Amniotic epithelial cell (primary cell): ENCODE measurements at places on chromosomes 11 and 22.
A peak's percentile ranks its signal among the peaks of the same experiment; 100 is the strongest.

DNA sequence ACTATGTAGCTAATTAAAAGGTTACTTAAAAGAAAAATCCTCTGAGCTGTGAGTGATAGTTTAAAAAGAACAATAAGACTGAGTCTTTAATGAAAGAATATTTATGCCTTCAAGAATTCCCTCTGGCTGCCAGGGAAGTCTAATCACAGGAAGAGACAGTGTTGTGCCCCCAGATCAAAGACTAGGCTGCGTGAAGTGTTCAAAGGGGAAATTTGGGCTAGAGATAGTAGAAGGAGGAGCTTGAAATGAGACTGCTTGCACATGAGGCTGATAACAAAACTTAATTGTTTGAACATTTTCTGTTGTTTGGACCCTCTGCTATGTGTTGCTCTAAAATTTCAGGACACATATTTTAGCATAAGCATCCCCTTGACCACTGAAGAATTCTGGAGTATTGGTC lies 99.7 kb upstream of the MTNR1B start:
- no peak for DNase-seq

DNA sequence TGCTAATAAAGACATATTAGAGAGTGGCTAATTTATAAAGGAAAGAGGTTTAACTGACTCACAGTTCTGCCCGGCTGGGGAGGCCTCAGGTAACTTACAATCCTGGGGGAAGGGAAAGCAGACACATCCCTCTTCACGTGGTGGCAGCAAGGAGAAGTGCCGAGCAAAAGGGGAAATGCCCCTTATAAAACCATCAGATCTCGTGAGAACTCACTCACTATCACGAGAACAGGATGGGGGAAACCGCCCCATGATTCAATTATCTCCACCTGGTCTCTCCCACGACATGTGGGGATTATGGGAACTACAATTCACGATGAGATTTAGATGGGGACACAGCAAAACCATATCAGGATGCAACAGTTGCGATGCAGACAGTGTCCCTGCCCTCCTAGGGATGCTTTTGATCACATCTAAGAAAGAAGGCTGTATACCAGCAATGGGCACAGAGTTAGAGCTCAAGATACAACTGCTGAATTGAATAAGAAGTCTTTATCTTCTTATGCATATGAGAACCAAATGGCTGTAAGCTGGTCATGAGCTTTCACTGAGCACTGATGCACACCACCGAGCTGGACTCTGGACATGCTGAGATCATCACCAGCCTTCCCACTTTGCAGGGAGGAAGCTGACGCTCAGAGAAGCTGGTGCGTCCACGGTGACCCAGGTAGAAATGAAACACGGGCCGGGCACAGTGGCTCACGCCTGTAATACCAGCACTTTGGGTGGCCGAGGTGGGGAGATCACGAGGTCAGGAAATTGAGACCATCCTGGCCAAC lies 255.2 kb downstream of the MN1 start:
- no peak for DNase-seq

DNA sequence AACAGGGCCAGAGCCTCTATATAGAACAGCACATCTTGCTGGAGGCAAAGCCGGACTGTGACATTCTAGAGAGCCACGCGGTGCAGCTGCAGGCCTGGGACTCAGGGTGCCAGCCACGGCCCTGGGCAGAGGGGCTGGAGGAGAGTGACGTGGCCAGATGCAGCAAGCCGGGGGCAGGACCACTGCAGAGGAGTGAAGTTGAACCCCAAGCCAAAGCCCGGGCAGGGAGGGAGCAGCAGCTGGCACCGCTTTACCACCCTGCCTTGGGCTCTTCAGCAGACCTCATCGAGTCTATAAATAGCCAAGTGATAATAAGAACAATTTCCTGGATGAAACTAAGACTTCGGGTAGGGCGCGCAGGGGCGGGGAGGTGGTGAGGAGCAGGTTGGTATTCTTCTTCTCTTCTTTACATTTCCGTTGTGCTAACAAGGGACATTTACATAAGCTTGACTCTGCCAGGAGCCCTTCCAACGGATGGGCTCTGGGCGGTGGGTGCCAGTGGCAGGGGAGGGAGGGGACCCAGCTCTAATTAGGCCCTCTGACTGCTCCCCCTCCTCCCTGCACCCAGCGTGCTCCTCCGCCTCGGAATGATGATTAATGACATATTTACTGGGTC lies 110.2 kb downstream of the ST3GAL4 start:
- no peak for DNase-seq

GRCh38 chr11:64523456-64524157 lies 67.4 kb upstream of the SLC22A12 start:
- DNase-seq, result no peak

DNA sequence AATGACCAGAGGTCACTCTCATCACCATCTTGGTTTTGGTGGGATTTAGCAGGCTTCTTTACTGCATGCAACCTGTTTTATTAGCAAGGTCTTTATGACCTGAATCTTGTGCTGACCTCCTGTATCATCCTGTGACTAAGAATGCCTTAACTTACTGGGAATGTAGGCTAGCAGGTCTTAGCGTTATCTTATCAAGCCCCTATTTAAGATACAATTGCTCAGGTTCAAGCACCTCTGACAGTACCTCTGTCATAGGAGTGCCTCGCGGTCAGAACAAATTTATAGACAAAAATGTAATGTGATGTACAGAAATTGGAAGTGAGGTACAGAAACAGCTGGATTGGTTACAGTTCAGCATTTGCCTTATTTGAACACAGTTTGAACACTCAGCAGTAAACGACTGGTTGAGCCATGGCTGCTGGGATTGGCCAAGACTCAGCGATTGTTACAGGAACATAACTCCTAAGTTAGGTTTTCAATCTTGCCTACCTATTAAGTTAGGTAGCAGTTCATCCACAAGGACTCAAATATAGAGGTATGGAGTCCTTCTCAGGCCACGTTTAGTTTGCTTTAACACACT lies 16.1 kb upstream of the TMEM123 start:
- peak; percentile 18 for DNase-seq

GRCh38 chr11:134945993-134946392 lies 534.0 kb upstream of the B3GAT1 start:
- DNase-seq, result no peak

- DNase-seq, result no peak
Observed at GRCh38 chr11:44990665-44991064, 40.0 kb upstream of the TP53I11 start.

DNA sequence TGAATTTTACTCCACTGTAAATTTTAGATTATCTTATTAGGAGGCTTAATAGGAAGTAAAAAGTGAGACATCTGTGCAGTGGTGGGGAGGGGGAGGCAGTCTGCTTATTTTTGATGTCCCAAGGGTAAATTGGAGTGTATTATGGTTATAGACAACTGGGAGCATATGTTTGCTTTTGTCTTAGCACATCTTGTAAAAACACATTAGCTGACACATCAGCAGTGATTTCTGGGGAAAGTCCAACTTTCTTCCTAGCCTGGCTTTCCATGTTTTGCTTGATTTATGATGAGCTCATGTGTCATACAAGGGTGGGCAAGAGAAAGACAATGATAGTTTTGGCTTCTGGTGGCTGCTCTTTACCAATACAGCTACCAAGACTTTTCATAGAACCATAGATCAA lies 4.0 kb downstream of the ANO3 start:
- DNase-seq, result no peak

DNA sequence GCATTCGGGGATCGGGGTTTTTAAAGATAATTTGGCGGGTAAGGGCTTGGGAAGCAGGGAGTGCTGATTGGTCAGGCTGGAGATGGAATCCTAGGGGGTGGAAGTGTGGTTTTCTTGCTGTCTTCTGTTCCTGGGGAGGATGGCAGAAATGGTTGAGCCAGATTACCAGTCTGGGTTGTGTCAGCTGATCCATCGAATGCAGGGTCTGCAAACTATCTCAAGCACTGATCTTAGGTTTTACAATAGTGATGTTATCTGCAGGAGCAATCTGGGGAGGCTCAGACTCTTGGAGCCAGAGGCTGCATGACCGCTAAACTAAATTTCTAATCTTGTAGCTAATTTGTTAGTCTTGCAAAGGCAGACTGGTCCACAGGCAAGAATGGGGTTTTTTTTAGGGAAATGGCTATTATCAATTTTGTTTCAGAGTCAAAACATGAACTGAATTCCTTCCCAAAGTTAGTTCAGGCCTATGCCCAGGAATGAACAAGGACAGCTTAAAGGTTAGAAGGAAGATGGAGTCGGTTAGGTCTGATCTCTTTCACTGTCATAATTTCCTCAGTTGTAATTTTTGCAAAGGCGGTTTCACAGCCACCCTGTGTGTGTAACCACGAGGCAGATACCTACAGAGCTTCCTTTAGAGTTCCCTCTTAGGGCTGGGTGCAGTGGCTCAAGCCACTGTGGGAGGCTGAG lies 10.2 kb downstream of the SCGB1A1 start:
- DNase-seq, result peak; percentile 85

GRCh38 chr11:96242191-96242847 lies 100.7 kb downstream of the MAML2 start:
- peak; percentile 80 for DNase-seq

- DNase-seq, result peak; percentile 42
Observed at GRCh38 chr22:45131749-45132148, 32.0 kb upstream of the NUP50 start.

DNA sequence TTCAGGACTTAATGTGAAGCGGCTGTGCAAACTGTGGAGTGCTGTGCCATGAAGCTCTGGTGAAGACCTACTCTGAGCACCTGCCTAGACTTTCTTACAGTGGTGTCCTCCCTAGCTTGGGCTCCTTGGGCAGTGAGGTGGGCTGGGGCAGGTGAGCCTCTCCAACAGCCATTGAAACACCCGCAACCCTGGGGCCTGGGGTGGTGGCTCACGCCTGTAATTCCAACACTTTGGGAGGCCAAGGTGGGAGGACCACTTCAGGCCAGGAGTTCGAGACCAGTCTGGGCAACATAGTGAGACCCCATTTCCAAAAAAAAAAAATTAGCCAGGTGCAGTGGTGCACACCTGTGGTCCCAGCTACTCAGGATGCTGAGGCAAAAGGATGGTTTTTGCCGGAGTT lies 14.3 kb upstream of the SEC14L3 start:
- DNase-seq, result no peak

DNA sequence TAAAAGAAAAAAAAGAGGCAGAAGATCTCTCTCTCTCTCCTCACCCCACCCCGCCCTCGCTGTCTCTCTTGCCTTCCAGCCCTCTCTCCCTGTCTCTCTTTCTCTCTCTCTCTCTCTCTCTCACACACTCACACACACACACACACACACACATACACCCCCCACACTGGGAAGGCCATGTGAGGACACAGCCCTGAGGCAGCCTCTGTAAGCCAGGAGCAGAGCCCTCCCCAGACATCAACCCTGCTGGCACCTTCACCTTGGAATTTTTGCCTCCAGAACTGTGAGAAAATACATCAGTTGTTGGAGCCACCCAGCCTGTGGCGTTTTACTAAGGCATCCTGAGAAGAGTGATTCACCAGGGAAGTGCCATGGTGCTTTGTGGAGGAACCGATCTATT lies 14.7 kb downstream of the APOL3 start:
- no peak for DNase-seq

- DNase-seq, result peak; percentile 94
Observed at GRCh38 chr11:58900479-58901420, 38.5 kb upstream of the GLYATL1 start.
